ENCODE measurements at places on chromosomes 4 and X.
A peak's percentile ranks its signal among the peaks of the same experiment; 100 is the strongest.

DNA sequence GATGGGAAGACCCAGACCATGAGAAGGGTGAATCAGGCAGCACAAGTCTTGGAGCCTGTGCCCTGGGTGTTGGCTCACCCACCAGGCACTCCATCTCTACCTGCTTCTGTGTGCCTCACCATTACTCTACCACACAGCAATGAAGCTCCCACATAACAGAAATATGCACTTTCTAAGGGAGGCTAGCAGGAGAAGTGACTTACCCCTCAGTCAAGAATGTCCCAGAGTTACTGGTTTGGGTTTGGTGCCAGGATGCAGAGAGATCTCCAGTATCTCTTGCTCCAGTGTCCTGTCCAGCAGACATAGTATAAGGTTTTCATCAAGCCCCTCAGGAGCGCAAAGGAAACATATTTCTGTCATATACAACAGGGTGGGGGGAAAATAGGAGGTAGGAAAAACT lies 11.3 kb upstream of the RAB40A start:
- no peak for DNase-seq

- peak; percentile 32 for DNase-seq
Measured at GRCh38 chr4:106898621-106899230, 137.4 kb downstream of the DKK2 start.

GRCh38 chr4:46370531-46370930 lies 19.4 kb downstream of the GABRA2 start:
- DNase-seq = no peak

- DNase-seq = no peak
Measured at GRCh38 chr4:110245577-110245976, 47.2 kb upstream of the ELOVL6 start.

DNA sequence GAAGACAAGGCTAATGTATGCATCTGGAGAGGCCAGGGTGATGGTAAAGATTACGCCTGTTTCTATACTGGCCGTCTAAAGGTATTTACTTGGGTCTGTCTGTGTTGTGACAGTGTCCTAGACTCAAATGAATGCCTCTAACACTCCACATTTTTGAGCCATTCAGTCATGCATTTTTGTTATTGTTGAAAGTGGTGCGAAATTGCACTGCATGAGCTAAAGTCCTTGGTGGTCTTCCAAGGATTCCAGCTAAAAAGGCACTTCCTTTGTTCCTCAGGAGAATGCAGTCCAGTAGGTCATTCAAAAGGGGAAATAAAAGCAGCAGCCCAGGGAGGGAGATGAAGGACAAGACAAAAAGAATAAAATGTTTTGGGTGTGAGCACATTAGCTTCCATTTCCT lies 3.0 kb downstream of the GPC4 start:
- DNase-seq = no peak

DNA sequence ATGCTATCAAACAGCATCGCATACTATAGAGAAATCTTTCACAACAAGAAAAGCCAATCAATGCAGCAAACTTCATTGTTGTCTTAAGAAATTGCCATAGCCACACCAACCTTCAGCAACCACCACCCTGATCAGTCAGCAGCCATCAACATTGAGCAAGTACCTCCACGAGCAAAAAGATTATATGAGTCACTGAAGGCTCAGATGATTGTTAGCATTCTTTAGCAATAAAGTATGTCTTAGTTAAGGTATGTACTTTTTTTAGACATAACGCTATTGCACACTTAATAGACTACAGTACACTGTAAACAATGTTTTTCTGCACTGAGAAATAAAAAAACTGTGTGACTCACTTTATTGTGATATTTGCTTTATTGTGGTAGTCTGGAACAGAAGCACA lies 37.8 kb upstream of the FUNDC1 start:
- DNase-seq = no peak

DNA sequence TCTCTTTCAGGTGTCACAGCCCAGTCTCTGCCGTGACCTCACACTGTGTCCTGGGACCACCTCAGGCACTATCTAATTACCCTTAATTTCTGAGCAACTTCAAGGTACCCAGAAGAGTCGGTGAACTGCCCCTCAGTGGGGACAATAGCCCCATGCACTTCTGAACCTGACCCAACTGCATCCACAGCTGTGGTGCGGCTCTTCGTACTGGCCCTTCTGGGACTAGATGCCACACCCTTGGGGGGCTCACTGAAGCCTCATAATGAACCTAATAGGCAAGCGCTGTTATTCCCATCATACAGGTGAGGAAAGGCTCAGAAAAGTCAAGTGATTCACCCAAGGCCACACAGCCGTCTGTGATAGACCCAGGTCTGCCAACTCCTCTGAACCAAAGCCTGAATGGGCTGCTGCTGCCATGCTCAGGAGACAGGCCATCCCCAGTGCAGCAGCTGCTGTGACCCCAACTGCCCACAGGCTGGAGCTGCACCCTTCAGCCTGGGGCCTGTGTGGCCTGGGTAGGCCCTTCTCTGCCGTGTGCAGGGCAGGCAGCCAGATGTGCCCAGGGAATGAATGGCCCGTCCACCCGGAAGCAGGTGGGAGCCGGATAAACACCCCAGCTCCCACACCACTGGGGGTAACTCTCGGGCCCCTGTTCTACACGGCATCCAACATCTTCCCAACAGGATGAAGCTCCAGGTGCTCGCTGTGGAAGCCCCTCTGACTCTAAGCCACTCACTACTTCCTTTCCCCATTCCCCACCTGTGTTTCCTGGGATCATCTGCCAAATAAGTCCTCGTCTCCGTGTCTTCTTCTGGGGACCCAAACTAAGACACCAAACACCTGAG lies 35.9 kb downstream of the HMX1 start:
- no peak for DNase-seq

DNA sequence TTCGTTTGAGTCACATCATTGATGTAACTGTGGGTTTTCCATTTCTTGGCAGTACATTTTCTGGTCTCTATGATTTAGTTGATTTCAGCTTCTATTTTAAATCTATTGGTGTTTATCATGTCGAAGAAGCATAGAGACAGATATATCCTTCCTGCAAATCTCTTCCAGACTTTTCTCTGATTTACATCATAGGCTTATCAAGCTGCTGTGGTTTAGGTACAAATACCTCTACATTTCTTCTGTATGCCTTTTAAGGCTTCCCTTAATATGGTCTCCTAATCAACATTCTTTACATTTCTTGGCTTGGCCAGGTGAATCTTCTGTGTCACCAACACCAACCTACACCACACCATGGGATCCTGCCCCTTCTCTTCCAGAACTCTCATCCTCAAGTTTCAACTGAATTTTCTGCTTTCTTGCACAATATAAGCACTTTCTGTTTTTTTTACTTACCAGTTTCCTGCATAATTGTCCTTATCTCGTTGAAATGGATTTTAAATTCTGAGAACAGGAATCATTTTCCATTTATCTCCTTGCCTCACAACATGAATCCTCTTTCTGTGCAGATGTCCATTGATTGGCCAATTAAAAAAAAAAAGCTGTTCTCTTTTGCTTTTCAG lies 626.9 kb downstream of the ANKRD50 start:
- DNase-seq = no peak

DNA sequence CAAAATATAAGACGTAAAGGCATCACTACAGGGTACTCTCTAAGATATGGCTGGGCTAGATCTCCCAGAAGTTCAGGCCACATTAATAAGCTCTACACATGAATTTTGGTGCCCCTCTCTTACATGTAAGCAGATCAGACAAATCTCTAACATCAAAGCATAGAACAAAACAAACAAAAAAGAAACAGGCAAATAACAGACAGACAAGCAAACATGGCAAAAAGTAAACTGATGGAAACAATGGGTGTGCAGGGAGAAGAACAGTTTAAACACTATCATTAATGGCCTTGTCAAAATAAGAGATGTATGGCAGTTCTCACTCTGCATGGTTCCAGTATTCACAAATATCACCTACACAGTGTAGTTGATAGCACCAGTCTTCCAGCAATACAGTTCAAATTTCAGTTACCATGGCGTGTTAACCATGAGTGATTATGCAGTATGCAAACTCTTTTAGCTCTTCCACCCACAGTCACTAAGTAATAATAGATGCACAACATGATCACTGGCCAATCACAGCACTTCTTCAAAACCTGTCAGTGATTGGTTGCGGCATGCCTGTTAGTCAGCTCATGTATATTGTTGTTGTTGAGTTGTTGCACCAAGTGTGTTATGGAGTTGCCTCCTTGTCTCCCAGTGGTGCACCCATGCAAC lies 110.7 kb upstream of the TLR3 start:
- no peak for DNase-seq

DNA sequence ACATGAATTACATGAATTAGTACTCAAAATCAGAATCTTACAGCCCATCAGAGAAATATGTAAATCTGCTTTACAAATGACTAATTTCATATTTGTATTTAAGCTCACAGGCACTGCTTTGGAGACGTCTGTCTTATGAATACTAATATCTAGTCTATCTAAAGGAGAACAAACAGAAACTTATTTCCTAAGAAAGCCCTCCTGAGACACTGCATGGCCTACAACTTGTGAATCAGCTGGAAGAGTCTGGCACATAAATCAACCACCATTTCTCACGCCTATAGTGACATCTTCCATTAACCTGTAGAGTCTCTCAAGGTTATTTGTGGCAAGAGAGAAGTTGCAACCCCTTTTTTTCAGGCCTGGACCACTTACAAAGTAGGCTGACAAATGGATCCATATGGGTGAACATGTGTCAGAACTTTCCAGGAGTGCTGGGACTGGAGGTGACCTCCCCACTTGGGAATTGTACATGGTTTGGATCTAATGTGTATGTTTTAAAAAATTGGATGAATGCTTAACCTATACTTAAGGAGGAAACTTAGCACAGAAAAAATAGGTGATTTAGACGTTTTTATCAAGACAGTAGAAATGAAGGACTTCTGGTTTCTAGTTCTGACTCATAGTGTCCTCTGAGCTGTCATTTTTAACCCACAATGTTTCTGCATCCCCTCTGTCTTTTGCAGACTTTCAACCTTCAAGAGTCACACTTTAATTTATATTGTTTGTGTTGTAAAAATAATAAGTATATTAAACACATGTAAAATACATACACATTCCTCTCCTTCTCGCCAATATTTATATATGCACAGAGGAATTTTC lies 83.2 kb upstream of the ARHGAP24 start:
- DNase-seq = no peak

- DNase-seq = no peak
Measured at GRCh38 chrX:3046253-3047240, 5.3 kb downstream of the ARSF start.

DNA sequence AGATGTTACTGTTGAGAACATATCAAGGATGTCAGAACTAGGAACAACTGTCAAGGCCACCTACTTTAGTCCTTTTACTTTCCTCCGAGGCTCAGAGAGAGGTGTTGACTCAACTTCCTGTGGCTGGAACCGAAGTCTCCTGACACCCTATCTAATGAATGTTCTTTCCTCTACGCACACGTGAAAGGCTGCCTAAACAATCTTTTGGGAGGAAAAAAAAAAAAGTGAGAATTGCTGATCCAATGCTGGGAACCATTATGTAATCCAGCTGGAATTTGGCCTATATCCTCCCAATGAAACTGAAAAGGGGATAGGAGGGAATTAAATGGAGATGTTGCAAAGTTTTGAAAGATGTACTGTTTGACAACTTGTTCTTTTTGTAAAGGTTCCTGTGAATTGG lies 8.3 kb upstream of the MAP7D3 start:
- DNase-seq = no peak

- DNase-seq = no peak
Measured at GRCh38 chrX:968148-968965, 244.1 kb downstream of the CRLF2 start.

- DNase-seq = no peak
Measured at GRCh38 chr4:10773656-10774055, 89.1 kb upstream of the CLNK start.

GRCh38 chr4:147222906-147223305 lies 258.0 kb upstream of the EDNRA start:
- no peak for DNase-seq

- no peak for DNase-seq
Measured at GRCh38 chrX:7987160-7988012, 60.2 kb upstream of the PNPLA4 start.

GRCh38 chr4:123339507-123340380 lies 56.9 kb upstream of the SPRY1 start:
- no peak for DNase-seq

DNA sequence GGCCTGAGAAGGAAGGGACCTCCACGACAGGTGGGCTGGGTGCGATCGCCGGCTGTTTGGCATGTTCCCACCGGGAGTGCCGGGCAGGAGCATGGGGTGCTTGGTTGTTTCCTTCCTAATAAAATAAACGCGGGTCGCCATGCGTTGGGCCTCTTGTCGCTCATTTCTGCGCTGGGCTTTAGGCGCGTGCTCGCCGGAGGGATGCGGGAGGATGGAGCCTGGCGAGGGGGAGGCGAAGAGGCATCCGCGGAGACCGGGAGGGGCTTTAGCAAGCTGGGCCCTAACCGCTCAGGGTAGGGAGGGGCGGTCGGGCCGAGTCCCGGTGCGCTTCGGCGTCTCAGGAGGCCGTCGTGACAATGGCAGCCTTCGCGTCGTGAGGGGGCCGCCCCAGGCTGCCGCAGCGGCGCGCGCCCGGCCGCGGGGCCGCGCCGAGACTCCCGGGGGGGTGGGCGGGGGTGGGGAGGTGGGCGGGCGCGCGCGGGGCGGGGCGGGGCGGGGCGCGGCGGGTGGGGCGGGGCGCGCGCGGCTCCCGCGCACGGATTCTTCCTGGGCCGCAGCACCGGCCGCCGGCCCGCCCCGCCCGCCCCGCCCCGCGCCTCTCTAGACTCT lies 476 bp upstream of the GDI1 start:
- peak; percentile 67 for DNase-seq
